ENCODE measurements at places on chromosomes 2 and 18.

- no peak for DNase-seq
Measured at GRCh38 chr18:77023102-77023782, 109.3 kb downstream of the MBP start.

DNA sequence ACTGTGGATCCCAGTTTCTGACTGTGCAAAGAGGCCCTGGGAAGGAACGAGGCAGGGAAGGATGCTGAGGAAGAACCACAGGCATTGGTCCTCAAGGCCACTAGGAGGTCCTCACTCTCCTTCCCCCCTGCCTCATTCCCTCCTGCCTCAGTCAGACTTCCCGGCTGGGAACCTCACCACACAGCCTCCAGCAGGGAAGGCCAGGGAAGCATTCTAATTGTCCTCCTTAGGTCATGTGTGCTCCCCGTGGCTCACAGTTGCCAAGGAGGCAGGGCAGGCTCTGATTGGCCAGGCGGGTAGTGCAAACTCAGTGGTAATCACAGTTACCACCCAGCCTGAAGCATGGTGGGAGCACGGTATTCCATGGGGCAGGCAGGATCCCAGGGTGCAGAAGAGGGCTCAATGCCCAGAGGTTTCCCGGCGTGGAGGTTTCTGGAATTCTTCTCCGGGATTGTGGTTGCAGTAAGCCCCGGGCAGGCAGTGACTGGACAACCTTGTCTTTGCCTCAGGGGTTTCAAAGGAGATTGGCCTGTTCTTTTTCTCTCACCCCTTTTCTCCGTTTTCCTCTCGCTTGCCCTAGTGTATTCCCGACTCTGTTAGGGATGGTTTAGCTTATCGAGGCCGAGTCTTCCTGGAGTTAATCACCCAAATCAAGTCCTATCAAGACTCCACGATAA lies 27.1 kb downstream of the FER1L5 start:
- DNase-seq: no peak

DNA sequence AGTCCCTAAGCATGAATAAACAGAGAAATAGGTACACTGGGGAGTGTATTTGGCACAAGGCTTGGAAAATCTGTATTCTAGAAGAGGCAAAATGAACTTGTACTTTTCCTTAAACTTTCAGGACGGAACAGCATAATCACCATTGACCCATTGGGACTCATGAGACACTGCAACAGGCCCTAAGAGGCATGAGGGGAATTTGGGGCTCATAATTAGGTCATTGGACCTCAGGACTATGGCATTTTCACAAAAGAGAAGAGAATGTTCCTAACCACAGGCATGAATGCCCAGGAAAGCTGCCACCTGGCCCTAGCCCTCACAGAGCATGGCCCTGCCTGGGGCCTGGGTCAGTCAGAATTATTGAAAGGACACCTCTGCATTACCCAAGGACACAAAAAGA lies 67.9 kb upstream of the PIK3C3 start:
- DNase-seq: no peak

- no peak for DNase-seq
Measured at GRCh38 chr2:61090386-61090921, 24.8 kb downstream of the SANBR start.

- DNase-seq: no peak
Measured at GRCh38 chr18:55095584-55095983, 136.3 kb upstream of the CCDC68 start.

DNA sequence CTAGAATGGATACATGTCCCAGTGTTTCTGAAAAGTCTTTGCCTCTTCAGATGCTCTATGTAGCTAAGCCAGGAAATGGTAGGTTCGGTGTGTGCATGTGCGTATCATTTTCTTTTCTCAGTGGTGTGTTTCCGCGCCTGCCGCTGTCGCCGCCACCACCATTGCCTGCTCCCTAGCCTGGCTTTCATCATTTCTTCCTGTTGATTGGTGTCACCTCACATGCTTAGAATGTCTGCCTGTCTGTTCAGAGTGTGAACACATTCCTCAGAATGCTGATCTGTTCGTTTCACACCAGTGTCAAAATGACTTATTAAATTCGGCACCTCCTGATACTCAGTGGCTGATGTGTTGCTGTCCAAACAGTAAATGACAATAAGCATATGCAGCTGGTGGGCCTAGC lies 255.2 kb upstream of the SPRED2 start:
- DNase-seq: no peak

- DNase-seq: no peak
Measured at GRCh38 chr2:18410543-18410942, 149.9 kb downstream of the RDH14 start.

- no peak for DNase-seq
Measured at GRCh38 chr18:80196528-80197320, 50.6 kb downstream of the PARD6G start.

DNA sequence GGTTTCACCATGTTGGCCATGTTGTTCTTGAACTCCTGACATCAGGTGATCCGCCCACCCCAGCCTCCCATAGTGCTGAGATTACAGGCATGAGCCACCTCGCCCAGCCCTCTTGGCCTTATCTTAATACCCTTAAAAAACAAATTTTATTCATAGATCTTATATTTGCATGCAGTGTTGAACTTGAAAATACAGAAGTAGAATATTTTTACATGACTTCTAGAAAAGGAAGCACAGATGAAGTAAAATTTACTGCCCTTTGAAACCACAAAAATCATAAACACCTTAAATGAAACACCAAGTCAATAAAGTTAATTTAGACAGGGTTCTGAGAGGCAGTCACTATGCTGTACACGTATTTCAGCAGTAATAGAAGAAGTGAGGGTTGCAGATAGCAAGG lies 145.7 kb downstream of the CERS6 start:
- peak; percentile 17 for DNase-seq

DNA sequence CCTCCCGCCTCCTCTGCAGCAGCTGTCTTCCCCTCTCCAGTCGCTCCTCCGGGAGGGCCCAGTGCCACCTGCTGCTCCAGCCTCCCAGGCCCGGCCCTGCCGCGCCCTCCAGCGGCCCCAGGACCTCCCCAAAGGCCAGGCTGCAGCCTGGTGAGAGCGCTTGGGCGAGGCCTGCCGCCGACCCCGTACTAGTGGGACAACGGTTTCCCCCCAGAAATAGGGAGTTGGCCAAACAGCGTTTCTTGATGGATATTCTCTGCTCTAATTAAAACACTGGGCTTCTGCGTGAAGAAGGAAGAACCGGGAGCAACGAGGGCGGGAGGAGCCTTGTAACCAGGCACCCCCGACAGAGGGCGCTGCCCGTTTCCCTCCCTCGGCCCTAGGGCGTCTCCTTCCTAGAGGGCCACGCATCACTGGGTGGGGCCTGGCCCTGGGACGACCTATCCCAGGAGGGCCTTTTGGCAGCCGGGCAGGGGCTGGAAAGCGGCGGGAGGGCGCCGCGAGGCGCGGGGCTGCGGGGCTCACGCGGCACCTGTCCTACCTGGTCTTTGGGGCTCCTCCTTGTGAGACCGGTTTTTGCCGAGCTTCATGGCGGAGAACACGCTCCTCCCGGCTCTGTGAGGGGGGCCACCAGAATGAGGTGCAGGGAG lies 25.4 kb upstream of the OTOF start:
- peak; percentile 81 for DNase-seq
